Activated CD8-positive, alpha-beta memory T cell treated with anti-CD3 and anti-CD28 coated beads for 48 hours (primary cell): ENCODE measurements at places on chromosomes 7 and 10.

- no peak for DNase-seq
Measured at GRCh38 chr10:77862595-77862994, 64.0 kb downstream of the DLG5 start.

DNA sequence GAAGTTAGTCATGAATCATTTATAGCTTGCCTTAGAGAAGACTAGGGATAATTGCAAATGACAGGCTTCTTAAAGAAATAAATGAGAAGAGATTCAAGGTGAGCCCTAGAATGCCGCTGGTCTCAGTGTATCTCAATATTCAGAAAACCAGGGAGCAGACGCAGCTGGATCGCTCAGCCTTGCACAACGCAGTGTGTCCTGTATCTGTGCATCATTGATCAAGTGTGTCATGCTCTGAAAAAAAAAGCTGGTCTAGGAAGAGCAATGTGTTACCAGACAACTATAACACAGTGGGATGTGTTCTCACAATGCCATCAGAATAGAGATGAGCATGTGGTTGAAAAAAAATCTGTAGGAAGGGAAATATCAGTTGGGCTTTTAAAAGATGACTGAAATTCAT, 230.1 kb downstream of the CALN1 start:
- no peak for DNase-seq

DNA sequence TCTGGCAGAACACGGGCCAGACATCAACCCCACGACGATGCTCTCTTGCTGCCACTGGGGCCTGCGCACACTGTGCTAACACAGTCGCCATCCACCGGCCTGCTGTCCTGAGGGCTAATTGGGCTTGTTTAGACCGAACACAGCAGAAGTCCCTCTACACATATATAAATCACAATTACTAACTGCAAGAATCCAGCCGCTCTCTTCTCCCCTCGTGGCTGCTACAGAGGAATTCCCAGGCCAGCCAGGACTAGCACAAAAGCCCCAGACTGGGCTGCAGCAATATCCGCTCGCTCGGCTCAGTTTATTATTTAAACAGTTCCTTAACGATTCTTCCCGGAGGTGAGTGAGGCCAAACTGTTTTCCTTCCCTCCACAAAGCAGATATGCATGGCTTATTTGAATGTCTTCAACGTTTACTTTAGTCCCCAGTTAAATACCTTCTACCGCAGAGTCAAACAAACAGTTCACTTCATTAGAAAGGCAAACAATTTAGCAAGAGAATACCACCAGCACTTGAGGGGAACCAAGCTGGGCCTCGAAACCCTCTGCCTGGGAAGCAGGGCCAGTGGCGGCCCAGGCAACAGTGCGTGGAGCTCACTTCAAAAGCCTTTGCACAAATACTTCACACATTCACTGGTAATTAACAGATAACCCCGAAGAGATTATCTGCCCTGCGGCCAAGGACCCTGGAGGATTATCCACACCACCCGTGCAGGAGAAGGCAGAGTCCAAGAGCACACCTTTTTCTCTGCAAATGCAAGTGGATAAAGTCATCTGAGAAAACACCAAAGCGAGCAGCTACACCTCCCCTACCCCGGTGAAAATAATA, 145.3 kb downstream of the GLI3 start:
- DNase-seq, result no peak

GRCh38 chr7:137957887-137958286, 44.0 kb downstream of the CREB3L2 start:
- no peak for DNase-seq

DNA sequence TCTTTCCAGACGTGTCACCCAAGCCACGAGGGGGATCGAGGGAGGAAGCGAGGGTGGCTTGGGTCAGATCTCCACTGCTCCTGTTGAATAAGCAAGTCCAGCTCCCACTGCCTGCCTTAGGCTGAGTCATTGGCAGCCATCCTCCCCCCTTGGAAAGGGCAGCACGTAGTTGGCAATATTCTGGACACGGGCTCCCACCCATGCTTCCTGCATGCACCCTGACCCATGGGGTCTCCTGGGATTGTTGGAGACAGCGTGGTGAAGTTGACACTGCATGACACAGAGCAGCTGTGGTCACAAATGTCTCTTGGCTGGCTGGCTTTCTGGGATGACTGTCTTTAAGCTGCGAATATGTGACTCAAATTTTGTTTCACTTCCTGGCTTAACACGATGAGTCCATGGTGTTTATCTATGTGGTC, 11.2 kb downstream of the BTBD16 start:
- no peak for DNase-seq

DNA sequence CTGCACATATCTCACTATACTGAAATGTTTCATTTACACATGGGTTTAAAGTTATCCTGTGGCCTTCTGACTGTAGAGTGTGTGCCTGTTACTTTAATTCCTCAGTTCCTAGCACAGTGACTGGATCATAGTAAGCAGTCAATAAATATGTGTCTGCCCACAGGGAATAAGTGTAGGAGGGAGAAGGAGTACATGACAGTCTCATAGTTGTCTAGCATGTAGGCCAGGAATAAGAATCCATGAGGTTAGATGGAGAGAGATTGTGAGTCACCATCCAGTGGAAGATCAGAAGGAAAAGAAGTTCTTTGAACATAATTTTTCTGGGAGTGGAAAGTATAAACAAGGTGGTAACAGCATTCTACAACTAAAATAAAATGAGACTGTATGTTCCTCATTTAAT, 36.6 kb upstream of the SEMA3A start:
- no peak for DNase-seq

DNA sequence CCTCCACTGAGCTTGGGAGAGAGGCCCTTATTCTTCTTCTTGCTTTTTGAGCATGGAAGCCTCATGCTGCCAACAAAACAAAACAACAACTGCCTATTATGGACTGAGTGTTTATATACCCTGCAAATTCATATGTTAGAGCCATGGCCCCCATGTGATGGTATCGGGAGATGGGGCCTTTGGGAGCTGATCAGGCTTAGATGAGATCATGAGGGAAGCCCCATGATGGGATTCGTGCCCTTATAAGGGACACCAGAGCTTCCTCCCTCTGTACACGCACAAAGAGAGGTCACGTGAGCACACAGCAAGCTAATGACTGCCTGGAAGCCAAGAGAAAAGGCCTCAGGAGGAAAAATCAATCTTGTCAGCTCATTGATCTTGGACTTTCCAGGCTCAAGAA, 235.0 kb downstream of the FANK1 start:
- no peak for DNase-seq

- no peak for DNase-seq
Measured at GRCh38 chr10:124916098-124916584, 25.8 kb upstream of the ZRANB1 start.

DNA sequence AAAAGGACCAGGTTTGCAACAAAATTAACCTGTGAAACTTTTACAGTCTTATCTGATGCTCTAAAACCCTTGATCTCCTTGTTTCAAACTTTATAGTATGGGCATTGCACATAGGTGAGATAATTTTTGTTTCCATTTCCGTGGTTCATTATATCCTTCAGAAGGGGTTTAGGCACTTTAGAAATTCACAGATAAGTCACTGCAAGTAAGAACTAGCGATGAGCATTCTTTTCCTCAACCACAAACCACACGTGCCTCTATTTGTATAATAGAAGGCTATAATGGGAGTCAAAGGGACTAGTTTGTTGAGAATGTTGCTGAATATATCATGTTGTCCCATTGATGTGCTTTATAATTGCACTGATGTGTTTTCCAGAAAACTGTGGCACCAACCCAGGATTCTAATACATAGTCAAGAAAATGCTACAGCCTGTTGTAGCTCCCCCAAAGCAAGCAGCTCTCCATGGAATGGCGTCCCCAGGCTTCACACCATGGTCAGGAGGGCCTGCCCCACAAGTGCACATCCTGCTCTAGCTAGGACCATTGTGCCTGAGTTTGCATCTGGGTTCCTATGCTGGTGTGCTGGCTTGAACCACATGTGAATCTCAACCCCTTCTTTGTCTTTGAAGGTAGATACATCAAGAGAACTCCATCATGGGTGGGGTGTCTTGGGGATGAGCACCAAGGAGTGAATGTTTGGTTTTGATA, 14.0 kb upstream of the ATXN7L1 start:
- DNase-seq, result no peak

GRCh38 chr7:121197455-121197854, 131.3 kb upstream of the WNT16 start:
- DNase-seq, result no peak

DNA sequence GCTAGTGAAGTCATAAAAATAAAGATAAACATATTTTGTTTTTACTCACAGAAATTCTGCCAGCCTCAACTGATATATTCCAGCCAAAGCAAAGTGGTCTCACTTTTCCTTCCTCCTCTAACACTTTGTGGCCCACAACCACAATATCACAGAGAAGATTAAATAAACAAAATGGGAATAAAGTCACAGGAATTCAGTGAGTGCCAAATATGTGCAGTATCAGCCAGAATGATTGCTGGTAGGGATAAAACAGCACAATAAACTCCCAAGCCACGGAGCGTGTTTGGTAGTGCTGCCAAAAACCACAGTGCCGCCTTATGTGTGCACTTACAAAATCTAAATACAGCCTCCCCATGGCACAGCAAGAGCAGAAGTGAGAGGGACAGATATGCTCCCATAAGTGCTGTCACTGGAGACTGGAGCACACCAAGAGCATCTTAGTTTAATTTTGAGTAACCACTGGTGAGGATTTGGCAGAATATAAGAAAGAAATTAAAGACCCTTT, 155.8 kb downstream of the POM121L12 start:
- DNase-seq, result no peak

GRCh38 chr7:40393660-40394059, 258.9 kb downstream of the SUGCT start:
- no peak for DNase-seq

GRCh38 chr7:23287612-23288011, 11.5 kb upstream of the MALSU1 start:
- DNase-seq, result no peak

GRCh38 chr7:80204919-80205318, 70.3 kb downstream of the GNAI1 start:
- DNase-seq, result no peak

DNA sequence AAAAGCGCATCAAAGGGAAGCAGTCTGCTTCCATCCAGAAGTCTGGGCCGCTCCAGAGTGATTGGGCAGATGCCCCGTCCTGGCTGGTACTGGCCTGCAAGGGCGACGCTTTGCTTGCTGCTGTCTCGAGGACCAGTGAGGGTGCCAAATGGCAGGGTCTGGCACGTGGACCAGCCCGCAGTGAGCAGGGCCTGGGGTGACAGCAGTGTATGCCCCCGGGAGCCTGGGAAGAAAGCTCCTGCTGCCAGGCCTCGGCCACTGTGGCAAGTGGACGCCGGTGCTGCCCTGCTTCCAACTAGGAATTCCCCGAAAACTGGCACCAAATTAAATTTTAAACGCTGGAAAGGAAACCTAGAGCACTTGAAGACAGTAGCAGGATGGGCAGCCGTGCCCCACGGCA, 357.0 kb upstream of the MKI67 start:
- DNase-seq, result no peak

DNA sequence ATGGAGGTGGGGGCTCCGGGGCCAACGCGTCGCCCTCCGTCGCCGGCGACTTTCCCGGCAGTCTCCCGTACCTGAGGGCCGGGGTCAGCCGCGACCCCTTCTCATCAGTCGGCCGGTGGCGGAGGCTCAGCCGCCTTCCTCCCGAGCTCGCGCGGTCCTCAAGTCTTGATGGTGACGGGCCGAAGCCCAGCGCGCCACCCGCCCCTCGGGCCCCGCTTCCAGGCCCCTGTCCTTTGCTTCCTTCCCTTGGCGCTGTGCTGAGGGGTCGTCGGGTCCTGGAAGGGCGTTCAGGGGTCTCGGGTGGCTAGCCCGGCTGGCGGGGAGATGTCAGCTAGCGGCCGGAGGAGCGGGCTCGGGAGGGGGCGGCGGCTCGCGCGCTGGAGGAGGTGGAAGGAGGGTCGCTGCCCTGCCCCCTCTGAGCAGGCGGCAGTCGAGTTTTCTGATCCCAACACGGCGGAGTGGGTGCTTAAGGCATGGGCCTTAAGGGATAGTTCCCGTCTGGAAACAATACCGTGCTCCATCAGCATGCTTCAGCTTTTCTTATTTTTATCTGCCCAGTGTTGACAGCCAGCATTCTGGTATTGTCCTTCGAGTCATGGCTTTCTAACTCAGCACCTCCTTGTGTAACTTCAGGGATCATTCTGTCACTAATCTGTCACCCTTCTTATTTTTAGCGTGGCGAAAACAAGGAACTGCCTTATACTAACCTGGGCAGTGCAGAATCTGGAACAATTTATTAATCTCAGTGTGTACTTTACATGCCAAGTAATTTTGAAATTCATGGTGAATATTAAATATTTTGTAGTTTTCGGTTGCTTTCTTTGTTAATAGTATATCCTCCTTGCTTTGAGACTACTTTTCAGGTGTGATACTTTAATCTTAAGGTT, 748 bp downstream of the PHTF2 start:
- peak; percentile 22 for DNase-seq

DNA sequence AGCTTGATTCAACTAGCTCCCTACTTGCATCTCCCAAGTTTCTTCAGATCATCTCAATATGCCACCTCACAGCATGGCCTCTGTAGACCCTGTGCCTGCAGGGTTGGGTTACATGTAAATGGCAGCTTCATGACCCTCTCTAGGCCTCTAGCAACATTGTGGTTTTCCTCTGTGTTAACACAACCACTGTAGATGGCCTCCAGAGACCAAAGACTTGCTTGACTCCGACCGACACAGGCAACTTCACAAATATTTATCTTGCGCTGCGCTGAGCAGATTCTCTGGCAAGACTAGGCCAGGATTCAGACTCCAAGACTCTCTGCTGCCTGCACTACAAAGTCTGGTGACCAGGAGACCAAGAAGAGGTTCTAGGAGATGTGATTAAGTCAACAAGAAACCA, 75.9 kb downstream of the CNOT4 start:
- DNase-seq, result no peak

GRCh38 chr7:124856299-124856888, 73.2 kb downstream of the POT1 start:
- DNase-seq, result no peak

DNA sequence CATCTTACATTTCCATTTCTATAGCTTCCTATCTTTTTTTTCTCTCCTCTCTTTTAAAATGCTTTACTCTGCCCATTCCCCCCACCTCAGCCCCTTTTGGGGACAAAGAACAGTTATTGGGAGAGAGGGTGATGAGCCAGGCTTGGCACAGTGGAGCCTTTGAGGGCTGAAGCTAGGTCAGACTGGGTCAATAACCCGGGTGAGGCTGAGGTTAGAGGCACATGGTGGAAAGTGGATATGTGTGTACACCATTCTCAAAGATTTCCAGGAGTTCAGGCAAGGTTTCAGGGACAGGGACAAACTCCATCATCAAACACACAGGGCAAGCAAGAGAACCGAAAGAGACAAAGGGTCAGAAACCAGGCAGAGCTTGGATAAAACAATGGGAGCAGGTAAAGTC, 11.5 kb downstream of the ABCB4 start:
- DNase-seq, result no peak

DNA sequence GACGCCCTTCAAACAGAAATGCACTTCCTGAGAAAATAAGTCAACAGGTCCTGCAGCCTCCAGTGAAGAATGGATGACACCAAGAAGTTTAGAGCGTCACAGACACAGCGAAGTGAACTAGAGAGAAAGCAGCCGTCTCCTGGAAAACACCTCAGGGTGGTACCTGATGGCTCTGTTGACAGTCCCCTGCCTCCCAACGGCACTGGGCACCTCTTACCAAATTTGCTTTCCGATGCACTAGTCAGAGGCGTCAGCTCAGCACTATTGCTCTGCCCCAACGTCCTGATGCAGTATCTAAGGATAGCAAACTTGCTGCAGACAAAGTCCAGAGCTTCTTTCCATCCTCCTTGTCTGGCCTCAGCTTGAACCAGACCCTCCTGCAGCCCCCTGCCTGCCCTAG, 38.3 kb downstream of the SFMBT2 start:
- DNase-seq, result no peak
